ENCODE measurements at places on chromosomes 7 and 10.

DNA sequence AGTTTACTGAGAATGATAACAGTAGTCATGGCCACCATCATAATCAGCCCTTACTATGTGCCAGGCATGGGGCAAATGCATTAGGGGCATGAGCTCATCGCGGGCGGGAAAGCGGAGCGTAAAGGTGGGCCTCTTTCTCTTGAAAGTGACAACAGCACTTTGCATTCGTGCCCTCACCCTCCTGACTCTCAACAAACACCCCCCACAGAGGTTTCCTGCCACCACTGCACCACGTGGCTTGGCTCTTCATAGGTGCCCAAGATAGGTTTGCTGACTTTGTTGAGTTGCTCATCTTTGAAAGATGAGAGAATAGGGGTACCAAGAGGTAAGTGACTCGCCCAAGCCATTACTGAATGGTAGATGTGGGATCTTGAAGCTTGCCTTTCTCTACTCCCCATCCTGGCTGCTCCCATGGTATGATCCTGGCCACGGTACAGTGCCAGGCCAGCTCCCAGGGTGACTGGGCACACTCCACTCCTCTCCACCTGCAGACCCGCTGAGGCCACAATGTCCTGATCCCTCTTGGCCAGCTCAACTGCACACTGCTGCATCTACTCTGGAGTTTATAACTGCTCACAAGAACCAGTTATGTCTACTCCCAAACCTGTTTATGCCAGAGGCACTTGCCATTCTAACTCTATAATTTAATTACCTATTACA lies 26.0 kb downstream of the SLIT1 start:
- DNase-seq: no peak

- no peak for DNase-seq
Measured at GRCh38 chr10:110868981-110869380, 2.7 kb upstream of the PDCD4 start.

DNA sequence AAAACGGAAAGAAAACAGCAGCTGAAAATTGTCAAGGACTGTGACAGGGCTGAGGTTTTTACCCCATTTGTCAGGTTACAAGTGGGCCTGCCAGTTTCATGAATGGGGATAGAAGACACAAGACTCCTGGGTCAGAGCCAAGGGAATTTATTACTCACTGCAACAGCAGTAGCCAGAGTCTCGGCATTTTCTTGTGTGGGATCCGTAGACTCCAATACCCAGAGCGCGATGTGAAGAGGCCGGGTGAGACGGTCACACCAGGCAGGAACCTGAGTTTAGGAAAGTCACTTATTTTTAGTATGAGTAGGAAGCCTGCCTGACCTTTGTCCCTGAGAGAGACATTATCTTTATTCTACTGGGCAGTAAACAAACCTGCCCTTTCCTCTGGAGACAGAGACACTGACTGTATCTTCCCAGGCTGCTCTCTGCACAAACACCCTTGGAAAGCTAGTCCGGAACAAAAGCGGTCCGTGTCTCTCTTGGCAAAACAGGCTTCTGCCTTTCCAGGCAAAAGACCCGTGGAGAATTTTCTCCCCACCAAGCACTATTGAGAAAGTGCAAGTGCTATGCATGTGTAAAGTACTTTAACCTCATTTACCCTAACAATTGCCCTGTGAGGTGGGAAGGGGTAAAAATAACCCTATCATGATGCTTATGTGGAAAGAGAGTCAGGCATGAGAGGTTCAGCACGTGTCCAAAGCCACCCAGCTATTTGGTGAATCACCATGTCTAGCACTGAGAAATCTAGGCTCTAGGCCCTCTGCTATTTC lies 58.4 kb downstream of the JCAD start:
- no peak for DNase-seq

DNA sequence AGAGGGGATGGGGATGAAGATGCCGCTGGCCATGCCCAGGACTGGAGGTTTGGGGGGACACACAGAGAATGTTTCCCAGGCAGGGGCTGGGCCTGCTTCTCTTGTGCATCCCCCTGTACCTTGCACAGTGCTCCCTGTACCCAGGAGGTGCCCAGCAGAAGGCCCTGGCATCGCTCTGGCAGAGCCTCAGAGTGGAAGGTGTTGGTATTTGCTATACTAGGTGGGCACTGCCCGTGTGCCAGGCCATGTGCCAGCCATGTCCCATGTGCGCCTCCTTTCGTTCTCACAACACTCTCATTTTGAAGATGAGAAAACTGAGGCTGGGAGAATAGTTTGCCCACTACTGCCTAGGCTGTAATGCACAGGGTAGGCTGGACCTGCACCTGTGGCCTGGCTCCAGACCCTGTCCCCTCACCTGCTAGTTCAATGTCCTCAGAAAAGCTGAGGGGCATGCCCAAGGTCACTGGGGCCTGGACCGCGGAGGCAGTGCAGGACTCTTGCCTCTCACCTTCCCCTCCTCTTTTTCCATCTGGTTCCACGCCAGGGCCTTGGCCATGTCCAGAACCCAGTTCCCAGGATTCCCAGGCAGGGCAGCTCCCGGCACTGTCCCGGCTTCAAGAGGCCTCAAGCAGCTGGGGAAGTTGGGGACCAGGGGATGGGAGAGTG lies 64.7 kb downstream of the GOLGA7B start:
- DNase-seq: no peak

- DNase-seq: no peak
Measured at GRCh38 chr7:138919911-138920310, 61.3 kb downstream of the KIAA1549 start.

DNA sequence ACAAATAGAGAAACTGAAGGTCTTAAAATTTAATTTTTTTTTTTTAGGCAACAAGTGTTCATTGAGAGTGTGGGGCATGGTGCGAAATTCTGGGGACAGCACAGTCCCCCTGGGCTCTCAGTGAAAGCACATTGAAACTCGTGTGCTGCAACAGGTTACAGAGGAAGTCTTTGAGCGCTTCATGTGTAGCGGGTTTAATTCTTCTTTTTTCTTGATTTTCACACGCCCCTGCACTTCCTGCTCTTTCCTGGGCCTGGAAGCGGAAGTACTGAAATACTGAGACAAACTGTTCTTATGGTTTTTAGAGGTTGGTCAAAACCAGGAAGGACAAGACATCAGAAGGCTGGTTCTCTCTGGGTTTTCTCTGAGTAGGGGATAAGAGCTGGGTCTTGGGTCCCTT lies 203.5 kb downstream of the PTEN start:
- no peak for DNase-seq

DNA sequence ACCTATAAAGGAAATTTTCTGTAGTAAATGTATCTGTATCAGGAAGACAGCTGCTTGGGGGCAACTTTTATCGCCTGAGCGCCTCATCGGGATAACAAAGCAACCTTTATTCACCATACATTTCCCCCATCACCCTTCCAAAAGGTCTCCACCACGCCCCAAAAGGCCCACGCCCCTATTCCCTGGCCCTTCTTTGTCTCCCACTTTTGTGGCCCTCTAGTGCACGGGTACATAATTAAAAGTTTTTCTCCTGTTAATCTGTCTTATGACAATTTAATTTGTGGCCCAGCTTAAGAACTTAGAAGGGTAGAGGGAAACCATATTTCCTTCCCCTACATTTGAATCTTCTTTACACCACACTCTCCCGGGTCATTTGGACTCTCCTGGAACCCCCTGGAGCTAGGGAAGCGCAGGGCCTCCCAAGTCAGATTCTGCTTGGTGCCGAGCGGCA lies 625 bp downstream of the RP9 start:
- no peak for DNase-seq

DNA sequence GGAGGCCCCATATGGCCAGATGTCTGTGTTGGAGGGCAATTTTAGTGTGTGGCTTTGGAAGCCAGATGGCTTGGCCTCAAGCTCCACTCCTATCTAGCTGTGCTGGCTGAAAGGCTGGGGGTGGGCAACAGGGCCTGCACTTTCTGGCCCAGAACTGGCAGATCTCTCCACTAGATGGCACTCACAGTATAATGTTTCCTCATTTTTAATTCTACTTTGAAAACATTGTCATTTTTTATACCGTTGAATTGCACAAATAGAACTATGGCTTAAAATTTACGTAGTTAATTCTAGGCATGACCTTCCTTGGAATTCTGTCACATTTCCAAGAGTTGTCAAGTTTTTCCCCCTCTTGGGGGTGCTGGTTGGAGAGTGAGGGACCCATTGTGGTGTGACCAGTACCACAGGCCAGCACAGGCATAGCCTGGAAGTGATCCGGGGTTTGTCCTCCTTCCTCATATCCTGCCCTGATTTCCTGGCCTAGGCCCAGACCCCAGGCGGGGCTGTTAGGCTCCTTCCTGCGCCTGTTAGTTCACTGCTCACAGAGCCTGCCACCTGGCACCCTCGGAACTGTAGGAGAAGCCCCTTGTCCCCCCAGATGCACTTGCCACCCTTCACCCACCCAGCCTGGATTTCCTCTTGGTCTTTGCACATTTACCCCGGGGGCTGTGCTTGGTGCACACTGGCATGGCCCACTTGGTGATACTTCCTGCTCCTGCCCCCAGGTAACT lies 52.8 kb downstream of the ARHGAP22 start:
- DNase-seq: no peak

- no peak for DNase-seq
Measured at GRCh38 chr7:30165590-30165989, 30.8 kb downstream of the MTURN start.

DNA sequence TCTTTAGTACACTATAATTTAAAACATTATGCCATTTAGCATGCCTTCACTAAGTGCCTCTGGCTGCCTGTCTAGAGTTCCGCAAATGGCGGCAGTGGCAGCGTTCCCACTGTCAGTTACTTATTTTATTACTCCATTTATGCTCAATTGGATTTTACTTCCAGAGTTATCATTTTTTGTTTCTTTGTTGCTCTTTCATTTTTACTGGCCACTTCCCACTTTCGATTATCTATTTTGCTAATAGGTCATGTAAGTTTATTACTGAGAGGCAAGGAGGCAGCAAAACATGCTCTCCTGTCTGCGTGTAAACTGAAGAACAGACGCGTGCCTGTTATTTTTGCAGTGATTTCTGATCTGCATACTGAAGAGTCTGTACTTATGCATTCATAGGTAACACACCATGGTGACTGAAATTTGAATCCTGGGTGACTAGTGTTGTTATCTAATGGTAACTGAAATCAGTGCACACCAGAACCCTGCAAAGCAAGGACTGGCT lies 23.1 kb downstream of the KDM7A start:
- no peak for DNase-seq

- no peak for DNase-seq
Measured at GRCh38 chr7:128909625-128910568, 612 bp downstream of the KCP start.

- DNase-seq: no peak
Measured at GRCh38 chr7:4818000-4818794, 42.8 kb downstream of the AP5Z1 start.

GRCh38 chr7:55527307-55527706 lies 45.0 kb downstream of the VOPP1 start:
- DNase-seq: no peak

DNA sequence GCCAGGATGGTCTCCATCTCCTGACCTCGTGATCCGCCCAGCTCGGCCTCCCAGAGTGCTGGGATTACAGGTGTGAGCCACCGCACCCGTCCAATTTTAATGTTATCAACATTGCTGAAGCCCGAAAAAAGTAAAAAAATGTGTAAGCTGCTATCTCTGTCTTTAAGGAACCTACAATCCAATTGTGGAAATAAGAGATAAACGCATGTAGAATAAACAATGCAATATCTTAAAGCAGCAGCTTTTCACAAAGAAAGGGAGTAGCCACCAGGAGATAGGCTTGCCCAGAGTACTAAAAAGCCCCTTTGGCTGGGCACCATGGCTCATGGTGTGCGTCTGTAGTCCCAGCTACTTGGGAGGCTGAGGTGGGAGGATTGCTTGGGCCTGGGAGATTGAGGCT lies 282.9 kb upstream of the LYZL1 start:
- DNase-seq: no peak

DNA sequence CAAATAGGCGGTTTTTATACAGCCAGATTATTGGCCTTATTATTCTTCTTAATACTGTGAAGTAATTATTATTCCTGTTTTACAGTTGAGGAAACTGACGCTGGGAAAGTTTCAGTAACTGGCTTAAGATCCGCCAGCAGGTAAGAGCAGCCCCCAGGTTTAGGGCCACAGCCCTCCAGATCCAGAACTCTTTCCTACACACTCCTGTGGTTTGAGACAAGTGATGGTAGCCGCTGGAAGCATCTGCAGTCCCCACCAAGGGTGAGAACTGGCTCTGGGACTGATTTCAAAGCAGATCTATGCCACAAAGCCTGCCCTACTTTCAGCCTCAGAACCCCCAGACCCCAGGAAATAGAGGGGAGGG lies 3.0 kb upstream of the UNC5B start:
- no peak for DNase-seq

DNA sequence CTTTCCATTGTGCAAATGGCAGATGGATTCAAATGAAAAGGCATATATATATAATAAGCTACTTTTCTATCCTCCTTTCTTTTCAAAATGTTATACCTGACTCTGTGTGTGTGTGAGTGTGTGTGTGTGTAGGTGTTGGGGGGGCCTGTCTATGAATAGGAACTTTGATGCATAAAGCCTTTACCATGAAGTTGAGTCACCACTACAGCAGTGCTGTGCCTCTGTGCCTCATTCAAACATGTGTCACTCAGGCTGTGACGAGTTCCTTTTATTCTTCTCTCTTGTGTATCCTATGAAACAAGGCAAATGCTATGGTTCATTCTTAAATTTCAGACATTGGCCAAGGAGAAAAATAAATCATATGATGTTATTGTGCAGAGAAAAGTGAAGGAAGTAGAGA lies 52.7 kb upstream of the DKK1 start:
- DNase-seq: no peak

- DNase-seq: no peak
Measured at GRCh38 chr10:48612236-48612943, 7.5 kb upstream of the ARHGAP22 start.

- no peak for DNase-seq
Measured at GRCh38 chr7:80496586-80496985, 15.3 kb downstream of the GNAT3 start.

GRCh38 chr10:125773687-125774543 lies 1.7 kb downstream of the MMP21 start:
- DNase-seq: no peak

DNA sequence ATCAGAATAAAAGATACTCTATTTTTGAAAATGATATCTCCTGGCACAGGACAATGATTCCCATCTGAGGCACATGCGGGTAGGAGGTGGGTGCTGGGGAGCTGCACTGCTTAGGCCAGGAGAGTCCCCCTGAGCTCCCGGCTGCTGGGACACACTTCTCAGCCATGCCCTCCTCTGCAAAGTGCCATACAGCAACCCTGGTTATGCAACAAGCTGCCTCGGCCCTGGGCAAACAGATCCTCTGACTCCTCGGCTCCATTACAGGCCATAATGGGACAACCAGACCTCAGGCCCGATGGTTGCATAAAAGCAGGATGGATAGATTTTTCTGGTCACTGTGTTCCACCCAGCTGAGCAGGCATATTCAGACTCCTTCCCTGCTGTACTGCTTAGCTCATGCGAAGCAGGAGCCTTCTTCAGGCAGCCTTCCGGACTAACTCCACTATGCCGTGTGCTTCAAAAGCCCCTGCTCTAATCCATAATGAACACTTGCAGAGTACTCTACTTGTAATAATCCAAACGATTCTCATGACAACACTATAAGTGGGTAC lies 6.5 kb upstream of the LEP start:
- DNase-seq: no peak

DNA sequence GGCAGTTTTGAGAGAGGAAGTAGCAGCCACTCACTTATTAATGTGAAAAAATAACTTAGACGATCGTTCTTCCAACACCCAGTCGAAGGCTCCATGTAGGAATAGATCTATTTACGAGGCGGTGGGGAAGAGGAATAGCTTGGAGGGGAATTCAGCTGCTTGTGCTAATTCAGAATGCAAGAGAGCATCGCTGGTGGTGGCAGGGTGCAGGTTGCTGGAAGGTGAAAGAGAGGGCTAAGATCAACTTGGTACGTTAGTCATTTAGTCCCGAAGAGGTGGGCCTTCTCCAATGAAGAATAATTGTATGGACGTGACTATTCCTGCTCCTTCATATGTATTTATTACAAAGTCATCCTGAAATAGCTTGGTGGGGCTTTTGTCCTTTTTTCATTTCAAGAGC lies 98.5 kb downstream of the SEC23IP start:
- DNase-seq: no peak
